ENCODE measurements at places on chromosomes 6 and 20. TPM values are rescaled to one million over a fixed set of nuclear protein-coding genes. Genes with fewer than 3 reads are reported as not detected.

- no peak for DNase-seq
Observed at GRCh38 chr6:96015518-96016333, at the start of gene FUT9. TSS of gene FUT9 (plus strand) at chr6:96015974. CDS start at chr6:96203156, 187,182 bp downstream.

DNA sequence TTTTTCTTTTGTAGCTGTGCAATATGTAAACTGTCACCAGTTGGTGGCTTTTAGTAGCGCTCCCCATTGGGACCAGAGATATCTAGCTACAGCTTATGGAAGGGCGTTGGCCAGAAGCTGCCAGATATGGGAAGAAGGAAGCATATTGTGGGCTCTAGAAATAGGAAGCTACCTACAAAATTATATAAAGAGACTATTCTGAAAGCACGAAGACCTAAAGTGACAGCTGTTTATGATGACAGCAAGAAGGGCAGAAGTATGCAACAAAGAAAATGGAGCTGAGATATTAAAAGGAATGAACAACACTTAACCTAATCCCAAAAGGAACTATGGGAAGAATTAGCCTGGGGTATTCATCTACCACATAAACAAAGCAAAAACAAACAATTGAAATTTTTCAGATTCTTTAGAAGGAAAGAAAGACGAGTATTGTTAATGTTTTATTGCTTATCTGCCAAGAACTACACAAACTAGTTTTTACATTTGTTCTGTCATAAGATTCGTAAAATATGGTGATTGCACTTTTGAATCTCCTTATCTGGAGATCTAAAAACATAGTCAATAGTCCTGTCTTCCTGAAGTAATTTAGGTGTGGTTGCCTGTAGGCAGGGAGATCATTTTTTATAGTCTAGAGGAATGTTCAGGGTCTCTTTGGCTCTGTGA is 81.6 kb downstream of the NCOA7 start:
- no peak for DNase-seq

DNA sequence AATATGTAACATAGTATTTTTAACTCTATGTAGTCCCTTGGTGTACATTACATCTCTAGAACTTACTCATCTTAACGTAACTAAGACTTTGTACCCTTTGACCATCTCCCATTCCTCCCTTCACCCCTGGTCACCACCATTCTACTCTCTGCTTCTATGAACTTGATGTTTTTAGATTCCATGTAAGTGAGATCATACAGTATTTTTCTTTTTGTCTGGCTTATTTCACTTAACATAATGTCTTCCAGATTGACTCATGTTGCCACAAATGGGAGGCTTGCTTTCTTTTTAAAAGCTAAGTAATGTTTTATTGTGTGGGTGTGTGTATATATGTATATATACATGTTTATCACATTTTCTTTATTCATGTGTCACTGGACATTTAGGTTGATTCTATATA is 55.8 kb downstream of the TMEM200A start:
- DNase-seq, result no peak

LRP11 gene
- 18.4 TPM for total RNA-seq

ULBP3 gene
- total RNA-seq, result not detected

DNA sequence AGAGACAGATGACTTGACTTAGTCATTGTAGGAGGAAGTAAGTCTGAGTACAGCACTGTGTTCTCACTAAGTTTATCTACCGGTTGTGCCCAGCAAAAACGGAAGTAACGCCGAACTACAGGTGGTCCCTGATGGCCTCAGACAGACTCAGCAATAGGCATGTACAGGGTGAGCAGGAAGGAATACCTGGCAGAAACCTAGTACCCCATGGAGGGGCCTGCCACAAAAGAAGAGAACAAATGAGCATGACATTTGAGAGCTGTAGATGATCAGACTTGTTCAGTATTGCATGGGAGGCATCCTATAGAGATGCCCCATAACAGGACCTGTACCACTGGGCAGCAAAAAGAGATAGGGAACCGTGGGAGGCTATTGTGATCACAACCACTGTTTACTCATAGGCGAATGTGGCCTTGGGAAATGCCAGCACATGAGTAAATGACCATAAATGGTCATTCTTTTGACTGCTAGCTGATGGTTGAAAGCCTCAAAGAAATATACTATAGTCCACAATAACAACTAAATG is 106.4 kb upstream of the TAB2 start:
- DNase-seq, result no peak

- DNase-seq, result no peak
Observed at GRCh38 chr6:113065611-113066010, 718.5 kb downstream of the RFPL4B start.

CLPSL1 gene
- total RNA-seq, result not detected

DNA sequence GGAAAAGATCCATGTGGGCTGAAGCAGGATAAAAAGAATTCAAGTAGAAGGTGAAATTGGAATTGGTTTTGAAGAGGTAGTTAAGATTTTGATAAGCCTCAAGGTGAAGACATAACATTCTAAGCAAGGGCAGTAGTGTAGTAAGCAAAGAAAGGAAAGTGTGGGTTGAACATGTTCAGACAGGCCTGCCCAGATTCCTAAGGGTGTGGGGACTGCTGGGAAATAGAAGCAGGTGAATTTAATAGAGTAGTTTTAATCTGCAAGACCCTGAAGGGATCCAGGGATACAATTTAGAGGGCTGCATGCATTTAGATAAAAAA is 19.1 kb downstream of the TAB2 start:
- DNase-seq, result no peak

THEMIS gene
- total RNA-seq, result 1.1 TPM

- no peak for DNase-seq
Observed at GRCh38 chr6:50990750-50991446, 172.2 kb downstream of the TFAP2B start.

VIP gene
- 12.8 TPM for total RNA-seq

GRCh38 chr6:90477366-90477765 is 109.5 kb downstream of the MAP3K7 start:
- no peak for DNase-seq

- DNase-seq, result no peak
Observed at GRCh38 chr6:54716877-54717276, 129.7 kb upstream of the FAM83B start.

DNA sequence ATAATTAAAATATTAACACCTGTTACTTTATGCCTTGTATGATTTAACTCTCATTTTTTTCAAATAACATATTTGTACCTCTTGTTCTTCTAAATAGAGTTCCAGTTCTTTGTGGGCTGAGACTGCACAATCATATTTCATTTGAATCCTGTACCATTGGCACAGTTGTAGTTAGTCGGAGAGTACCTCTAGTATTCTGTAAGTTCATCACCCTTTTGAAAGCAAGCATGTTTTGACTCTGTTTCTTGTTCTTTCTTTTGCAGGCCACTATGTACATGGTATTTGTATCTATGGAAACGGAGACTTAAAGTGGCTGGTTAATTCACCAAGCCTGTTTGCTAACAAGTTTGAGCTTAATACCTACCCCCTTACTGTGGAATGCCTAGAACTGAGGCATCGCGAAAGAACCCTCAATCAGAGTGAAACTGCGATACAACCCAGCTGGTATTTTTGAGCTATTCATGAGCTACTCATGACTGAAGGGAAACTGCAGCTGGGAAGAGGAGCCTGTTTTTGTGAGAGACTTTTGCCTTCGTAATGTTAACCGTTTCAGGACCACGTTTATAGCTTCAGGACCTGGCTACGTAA is 68.2 kb downstream of the C6orf52 start:
- DNase-seq, result no peak

DNA sequence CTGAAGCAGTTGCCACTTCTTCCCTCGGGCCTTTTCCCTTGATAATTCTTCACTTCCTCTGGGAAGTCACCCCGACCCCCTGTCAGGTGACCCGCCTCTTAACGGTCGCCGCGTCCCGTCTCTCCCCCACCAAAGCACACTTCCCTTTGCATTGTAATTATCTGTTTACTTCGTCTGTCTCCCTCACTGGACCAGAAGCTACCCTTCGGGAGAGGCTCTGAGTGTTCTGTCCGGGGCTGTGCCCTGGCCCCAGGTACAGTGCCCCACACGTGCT is 771 bp upstream of the SNAI1 start:
- DNase-seq, result no peak

GRCh38 chr6:159985296-159985945 is 16.5 kb downstream of the IGF2R start:
- DNase-seq, result no peak

GINS1 gene
- not detected for total RNA-seq

DNA sequence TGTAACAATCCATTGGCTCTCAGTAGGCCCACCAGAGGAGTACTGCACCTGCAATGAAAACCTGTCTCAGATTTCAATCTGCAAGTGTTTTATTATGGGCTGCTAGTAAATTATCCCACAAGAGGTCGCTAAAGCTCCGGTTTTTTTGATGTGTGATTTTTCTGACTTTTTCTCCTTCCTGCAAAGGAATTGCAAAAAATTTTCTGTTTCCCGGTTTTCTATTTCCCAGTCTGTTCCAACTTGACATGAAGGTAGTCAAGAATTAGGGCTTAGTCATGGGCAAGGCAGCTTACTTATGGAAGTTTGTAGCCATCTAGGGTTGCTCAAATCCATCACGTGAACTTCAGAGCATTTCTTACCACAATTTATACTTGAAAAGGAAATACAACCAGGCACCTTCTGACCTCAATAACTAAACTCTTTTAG is 38.5 kb upstream of the AHI1 start:
- DNase-seq, result no peak

- DNase-seq, result peak; percentile 60
Observed at GRCh38 chr6:36290668-36291620, 21.1 kb downstream of the PNPLA1 start.

DNA sequence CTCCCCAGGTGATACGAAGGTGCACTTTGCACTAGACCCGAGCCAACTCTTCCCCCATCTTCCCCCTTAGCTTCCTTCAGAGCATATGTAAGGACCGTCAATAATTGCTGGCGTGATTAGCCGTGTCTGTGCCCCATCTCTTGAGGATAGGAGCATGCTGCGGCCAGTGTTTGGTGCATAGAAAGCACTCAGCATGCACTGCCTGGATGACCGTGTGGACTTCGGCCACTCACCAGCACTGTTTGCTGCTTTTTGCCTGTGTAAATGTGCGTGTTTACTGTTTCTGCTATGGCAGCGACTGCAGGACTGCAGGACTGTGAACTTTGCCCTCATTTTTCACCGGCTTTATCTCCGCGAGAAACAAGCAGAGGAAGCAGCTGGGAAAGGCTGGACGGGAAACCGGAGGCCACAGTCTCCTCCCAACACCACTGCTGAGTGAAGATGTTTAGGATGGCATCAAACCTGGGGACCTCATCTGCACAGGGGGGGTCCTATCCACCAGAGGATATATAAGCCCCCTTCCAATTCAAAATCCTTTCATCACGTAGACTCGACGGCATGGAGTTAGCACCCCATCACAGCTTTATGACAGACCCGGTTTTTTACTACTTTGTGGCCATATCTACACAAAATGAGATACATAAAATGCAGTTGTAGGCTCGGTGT is 150.6 kb upstream of the AFDN start:
- DNase-seq, result peak; percentile 78

FOXA2 gene
- total RNA-seq, result 10.5 TPM

DNA sequence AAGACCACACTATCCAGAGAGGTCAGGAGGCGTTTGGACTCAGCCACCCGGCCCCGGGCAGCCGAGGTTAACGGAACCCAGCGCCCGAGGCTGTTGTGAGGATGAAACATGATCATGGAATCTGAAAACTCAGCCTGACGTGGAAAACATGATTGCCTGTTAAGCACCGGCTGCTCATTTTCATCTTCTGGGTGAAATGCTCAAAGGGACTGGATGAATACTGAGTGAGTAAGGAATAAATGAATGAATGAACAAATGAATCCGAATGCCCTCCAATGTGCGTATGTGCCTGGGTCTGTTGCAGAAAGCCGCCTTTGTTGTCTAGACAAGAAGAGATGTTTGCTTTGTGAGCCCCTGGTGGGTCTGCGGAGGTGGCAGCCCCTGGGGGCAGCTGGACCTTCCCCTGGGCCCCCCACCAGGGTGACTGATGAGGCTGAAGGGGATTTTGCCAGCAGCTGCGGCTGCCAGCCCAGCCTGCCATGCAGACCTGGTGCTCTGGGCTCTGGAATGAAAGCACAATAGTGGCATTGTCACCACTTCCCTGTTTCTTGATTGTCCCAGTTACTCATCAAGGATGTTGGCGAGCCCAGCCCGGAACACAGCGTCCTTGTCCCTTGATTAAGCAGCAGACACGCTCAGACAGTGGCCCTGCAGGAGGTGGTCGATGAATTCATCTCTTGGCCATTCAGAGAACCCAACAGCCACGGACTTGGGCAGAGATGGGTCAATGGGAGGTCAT is 211.1 kb downstream of the ANKRD60 start:
- DNase-seq, result peak; percentile 81

GSTA3 gene
- total RNA-seq, result not detected

DNA sequence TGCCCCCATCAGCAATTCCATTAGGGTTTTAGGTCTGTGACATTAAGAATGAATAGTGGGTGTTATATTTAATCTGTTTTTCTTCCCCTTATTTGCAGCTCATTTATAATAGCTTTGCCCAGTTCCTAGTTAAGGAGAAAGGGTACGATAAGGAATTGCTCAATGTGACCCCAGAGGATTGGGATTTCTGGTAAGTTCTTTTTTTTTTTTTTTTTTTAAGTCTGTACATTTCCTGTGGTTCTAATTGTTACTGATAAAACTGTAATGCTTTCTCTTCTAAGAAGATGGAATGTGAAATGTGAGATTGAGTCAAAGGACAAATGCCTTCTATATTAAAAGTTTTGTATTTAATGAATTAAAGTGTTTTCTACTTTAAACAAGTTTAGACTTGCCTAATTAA is 5.5 kb downstream of the NT5DC1 start:
- DNase-seq, result no peak

GRCh38 chr6:6923605-6924004 is 184.2 kb upstream of the RREB1 start:
- no peak for DNase-seq

TFAP2C gene
- 9.0 TPM for total RNA-seq

DNA sequence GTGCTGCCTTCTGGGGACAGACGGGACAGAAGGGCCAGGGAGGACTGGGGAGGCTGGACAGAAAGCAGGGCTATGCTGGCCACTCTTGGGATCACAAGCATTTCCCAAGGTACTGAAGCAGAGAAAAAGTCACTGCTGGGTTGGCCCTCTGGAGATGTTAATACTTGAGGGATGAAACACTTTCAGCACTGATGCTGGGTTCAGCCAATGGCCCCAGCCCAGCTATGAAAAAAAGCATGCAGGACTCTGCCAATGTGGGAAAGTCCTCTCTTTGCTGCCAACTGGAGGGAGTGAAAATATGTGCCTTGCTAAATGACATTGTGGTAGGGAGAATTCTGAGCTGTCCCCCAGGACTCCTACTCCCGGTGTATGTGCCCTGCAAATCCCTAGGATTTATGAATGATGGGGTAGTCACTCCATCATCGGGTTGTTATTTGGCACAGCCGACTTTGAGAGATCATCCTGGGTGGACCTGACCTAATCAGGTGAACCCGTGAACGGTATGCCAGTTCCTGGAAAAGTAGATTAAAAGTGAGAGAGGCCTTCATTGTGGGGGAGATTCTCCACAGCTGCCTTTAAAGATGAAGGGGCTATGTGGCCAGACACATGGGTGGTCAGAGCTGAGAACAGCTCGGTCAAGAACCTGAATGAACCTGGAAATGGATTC is 119.9 kb upstream of the TRAF3IP2 start:
- DNase-seq, result no peak

All from transverse colon (tissue), 4 donors.